ENCODE measurements at places on chromosomes 1 and 21. TPM values are rescaled to one million over a fixed set of nuclear protein-coding genes. Genes with fewer than 3 reads are reported as not detected.

Gene CHRM3
- polyA plus RNA-seq = 6.8 TPM

Gene ARHGEF16
- 0.53 TPM for polyA plus RNA-seq

Gene CD5L
- polyA plus RNA-seq = not detected

Gene CTTNBP2NL
- 40.5 TPM for polyA plus RNA-seq

Gene RYR2
- polyA plus RNA-seq = 1.9 TPM

Gene PAQR6
- 5.5 TPM for polyA plus RNA-seq

Gene S100A14
- 19.9 TPM for polyA plus RNA-seq

Gene TPTE
- not detected for polyA plus RNA-seq

Gene SYPL2
- 16.4 TPM for polyA plus RNA-seq

Gene GUK1
- polyA plus RNA-seq = 106 TPM

GRCh38 chr1:161676441-161676840 lies 13.5 kb downstream of the FCGR2B start:
- no peak for DNase-seq

DNA sequence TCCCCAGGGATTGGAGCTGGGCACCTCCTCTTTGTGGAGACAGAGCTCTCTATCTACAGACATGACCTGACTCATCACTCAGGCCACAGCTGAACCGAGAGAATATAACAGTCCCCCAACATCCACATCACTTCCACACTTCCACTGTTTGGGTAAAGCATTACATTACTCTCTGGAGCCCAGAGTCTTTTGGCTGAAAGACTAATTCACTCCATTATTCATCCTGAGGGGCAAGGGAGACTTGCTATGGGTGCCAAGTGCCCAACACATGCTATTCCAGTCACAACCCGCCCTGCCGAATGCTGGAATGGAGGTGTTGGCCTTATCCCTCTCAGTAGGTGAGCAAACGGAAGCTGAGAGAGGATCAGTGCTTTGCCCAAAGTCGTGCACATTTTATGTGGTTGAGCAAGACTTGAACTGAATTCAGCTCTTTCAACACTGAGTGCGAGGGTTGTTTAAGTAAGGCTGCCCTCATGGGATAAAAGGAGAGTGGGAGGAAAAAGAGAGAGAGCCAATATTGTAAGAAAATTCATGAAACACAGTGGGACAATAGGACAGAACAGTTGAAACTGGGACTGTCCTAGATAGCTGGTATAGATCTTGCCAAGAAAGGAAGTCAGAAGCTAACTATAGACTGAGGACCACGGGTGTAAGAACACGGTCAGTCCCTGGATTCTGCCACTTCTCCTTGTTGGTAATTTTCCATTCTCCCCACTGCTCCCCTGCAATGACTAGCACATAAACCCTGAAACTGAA lies 13.5 kb upstream of the CHI3L1 start:
- DNase-seq = no peak

DNA sequence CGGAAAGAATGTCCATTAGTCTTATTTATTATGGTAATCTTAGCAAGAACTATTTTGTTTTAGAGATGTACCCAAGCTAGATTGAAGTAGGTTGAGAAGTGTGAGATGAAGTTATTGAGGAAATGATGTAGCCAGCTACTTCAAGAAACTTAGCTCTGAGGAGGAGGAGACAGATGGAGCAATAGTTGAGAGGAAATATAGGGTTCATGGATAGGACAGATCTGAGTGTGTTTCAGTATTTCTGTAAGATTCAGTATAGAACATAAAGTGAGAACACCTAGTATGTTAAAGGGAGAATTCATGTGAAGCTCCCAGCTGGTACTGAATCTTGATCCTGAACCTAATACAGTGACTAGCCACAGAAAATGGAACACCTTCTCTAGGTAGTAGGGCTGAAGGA lies 28.9 kb downstream of the TSNAX start:
- DNase-seq = no peak

DNA sequence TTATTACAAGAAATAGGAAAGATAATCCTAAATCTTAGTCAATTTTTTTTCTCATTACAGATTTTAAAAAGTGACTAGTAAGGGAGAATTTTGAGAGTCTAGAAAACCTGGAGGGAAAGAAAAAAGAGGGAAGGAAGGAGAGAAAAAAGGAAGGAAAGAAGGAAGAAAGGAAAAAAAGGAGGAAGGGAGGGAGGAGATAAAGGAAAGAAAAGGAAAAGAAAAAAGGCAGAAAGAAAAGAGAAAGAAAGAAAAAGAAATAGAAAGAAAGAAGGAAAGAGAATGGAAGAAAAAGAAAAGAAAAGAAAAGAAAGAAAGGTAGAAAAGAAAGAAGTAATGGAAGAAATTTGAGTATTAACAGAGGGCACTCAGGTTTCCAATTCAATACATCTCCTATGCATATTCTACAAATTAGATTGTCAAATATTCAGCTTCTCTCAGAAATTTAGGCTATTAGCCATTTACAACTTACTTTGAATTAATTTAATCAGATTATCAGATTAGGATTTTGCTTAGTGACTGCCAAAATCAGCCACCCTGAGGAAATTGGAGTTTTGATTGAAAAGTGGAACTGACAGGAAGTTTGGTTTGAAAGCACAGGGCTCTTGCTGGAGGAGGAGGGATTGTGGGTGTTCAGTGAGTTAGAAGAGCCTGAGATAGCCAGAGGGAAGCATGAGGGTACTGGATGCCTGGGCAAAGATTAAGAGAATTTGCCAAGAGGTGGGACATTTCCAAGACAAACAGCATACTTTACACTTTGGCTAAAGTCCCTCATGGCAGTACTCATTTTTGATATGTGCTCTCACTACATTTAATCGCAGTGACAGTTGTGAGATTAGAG lies 677.8 kb downstream of the USP25 start:
- no peak for DNase-seq

- no peak for DNase-seq
These were observed 321.9 kb downstream of the SETD4 start for GRCh38 chr21:35738347-35738961.

- no peak for DNase-seq
These were observed 3.6 kb upstream of the SERBP1 start for GRCh38 chr1:67433837-67434236.

- no peak for DNase-seq
These were observed 36.2 kb upstream of the FHAD1 start for GRCh38 chr1:15210651-15211375.

- DNase-seq = no peak
These were observed 31.7 kb downstream of the ERICH3 start for GRCh38 chr1:74641876-74642275.

GRCh38 chr1:154911691-154912550 lies 24.6 kb downstream of the PMVK start:
- no peak for DNase-seq

- no peak for DNase-seq
These were observed 27.5 kb upstream of the STMN1 start for GRCh38 chr1:25933479-25934365.

- no peak for DNase-seq
These were observed 1.6 kb downstream of the CPT2 start for GRCh38 chr1:53198241-53198651.

GRCh38 chr1:37763791-37764413 lies 1.0 kb downstream of the EPHA10 start:
- DNase-seq = no peak

GRCh38 chr1:108048301-108049177 lies 83.6 kb upstream of the VAV3 start:
- no peak for DNase-seq

- DNase-seq = no peak
These were observed 29.1 kb upstream of the SEC16B start for GRCh38 chr1:177998696-177999631.

DNA sequence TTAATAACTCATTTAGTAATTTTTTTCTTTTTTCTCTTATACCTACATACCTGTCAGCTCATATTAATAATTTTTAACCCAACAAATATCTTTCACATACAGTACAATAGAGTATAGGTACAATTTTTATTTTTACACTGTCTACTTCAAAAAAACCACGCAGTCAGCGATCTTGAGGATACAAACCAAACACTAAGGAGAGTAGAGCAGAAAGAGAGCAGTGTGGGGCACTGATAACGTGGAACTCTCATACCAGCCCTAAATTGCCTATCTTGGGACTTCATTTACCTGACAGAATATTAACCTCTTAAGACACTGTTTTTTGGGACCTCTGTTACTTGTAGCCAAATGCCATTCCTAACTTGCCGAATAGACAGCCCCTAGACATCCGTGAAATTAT lies 5.5 kb downstream of the TRMT1L start:
- DNase-seq = no peak

DNA sequence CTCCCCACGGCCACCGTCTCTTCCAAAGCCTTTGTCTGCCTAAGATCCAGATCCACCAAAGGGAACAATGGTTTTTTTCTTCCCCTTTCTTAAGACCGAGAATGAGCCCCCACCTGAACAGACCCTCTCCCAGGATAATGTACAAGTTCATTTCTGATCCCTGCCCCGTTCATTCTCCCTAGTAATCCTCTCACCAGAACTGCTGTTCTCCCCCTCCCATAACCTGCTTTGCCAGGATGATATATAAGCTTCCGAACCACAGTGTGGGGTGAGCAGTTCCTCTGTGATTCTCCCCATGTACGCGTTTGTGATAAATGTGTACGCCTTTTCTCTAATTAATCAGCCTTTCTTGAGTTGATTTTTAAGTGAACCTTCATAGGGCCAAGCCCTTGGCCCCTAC lies 4.9 kb downstream of the RD3 start:
- no peak for DNase-seq

- no peak for DNase-seq
These were observed 320.8 kb upstream of the ST6GALNAC5 start for GRCh38 chr1:76546354-76546933.

GRCh38 chr1:205666372-205667166 lies 13.7 kb downstream of the SLC45A3 start:
- DNase-seq = no peak

- no peak for DNase-seq
These were observed 9.4 kb upstream of the BARHL2 start for GRCh38 chr1:90726425-90726985.

- DNase-seq = no peak
These were observed 34.8 kb downstream of the WDR4 start for GRCh38 chr21:42844411-42845113.

GRCh38 chr1:36224537-36225282 lies 467 bp downstream of the THRAP3 start:
- peak; percentile 65 for DNase-seq

- no peak for DNase-seq
These were observed 96.7 kb upstream of the HP1BP3 start for GRCh38 chr1:20883766-20884165.

- DNase-seq = no peak
These were observed 10.5 kb upstream of the PGD start for GRCh38 chr1:10388387-10388715.

DNA sequence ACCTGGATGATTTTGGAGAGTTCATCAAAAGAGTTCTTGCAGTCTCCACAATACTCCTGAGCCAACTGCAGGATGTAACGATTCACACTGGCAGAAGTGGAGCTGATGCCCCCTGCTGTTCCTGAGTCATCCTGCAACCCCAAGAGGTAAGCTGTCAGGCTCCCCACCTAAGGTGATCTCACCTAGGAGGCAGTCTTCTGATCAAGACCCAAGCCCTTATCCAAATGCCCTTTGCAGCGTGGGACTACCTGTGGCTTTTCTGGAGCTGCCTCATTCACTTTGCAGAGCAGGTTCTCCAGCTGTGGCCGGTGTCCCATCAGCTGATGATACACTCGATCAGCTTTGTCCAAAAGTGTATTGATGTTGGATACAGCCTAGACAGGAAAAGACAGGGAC lies 96.4 kb downstream of the UBR4 start:
- DNase-seq = no peak

DNA sequence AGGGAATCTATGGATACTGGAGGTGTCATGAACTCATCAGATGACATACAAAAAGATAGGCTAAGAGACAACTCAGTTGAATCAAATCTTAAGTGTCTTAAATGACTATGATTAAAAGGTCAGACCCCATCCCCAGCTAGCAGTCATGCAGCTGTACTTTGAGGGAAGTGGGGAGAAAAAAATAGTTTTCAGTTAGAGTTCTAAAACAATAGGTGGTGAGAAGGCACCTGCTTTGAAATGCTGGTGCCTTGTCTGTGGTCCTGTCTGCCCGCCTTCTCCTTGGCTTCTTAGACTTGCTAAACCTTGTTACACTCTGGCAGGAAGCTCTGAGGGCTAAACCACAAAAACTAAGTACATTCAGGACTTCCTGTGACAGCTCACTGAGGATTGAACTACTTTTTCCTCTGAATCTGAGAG lies 15.3 kb downstream of the CD2 start:
- DNase-seq = no peak

GRCh38 chr1:205739348-205740160 lies 10.4 kb downstream of the NUCKS1 start:
- no peak for DNase-seq

- no peak for DNase-seq
These were observed 1.1 kb upstream of the PRXL2B start for GRCh38 chr1:2585318-2586092.

DNA sequence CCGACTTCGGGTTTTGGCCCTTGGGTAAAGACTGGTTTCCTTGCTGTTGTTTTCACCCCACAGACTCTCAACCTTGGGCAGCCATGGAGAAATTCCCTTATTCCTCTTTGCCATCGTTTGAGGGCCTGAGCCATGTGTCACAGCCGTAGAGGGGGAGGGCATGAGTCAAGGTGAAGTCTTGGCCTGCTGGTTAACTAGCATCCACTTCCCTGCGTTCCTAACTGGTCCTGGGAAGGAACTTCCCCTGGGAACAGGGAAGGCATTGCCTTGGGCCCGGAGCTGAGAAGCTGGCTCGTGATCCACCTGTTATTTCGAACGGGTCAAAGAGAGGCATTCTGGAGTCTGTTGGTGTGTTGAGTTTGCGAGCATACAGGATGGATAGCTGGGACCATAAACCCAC lies 464.9 kb downstream of the CAMTA1 start:
- DNase-seq = no peak

GRCh38 chr1:192601567-192601966 lies 26.0 kb downstream of the RGS1 start:
- no peak for DNase-seq

GRCh38 chr1:217105437-217105836 lies 382.2 kb upstream of the ESRRG start:
- no peak for DNase-seq

DNA sequence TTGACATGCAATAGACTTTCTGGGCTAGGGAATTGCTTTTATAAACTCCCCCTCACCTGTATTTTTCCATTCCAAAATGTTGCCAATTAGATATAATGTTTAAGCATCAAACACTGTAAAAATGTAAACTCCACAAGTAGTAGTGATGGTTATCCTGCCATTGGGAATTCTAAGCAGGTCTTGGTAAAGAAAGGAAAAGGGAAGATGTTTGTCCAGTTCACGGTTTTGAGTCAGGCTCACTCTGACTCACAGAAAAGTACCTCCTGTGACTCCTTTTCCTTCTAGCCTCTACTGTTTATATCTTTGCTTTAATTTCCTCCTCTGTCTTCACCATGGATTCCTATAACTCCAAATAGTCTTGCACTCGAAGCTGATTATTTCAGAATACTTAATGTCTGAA lies 19.0 kb upstream of the PTPN14 start:
- DNase-seq = no peak

Data from left renal pelvis (tissue), 4 donors.